ENCODE measurements at places on chromosomes 2 and 18.

- DNase-seq, result no peak
These were observed 42.6 kb upstream of the MAP3K20 start for GRCh38 chr2:173033084-173033483.

DNA sequence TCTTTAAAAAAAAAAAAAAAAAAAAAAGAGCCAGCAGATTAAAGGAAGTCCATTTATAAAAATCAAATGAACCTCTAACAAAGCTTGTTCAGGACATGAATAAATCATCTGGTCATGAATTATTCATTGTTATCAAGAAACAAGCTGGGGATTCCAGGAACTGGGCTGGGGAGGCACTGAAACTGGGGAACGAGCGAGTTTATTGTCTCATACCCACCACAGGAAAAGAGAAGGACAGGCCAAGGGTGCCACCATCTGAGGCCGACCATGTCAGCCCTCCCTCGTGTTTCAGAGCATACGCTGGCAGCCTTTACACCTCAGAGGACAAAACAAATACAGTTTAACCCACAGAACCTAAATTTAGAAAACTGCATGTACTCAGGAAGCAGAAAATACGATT lies 164.2 kb downstream of the VWC2L start:
- no peak for DNase-seq

DNA sequence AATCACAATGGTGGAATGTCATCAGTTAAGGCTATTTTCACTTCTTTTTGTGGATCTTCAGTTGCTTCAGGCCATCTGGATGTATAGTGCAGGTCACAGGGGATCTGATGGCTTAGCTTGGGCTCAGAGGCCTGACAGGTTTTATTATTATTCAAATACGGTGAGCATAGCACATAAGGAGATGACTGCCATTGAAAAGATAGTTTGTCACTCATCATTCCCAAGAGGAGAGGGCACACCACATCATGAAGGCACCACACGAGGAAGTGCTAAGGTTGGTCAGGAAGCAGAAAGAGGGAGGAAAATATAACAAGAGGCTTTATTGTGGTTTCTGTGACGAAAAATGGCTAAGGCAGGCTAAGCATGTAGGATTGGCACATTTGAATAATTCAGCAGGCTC lies 131.4 kb downstream of the CD8B2 start:
- DNase-seq, result no peak

GRCh38 chr18:62959481-62959880 lies 244.1 kb downstream of the PHLPP1 start:
- DNase-seq, result no peak

Measured in stimulated activated CD8-positive, alpha-beta memory T cell treated with anti-CD3 and anti-CD28 coated beads, Interleukin-4, amount 100 ng/mL, for 48 hours (primary cell).